ENCODE measurements at places on chromosomes 4 and X.

GRCh38 chrX:15723887-15724517 is 14.1 kb upstream of the CA5B start:
- DNase-seq: no peak

- no peak for DNase-seq
Observed at GRCh38 chr4:184748251-184748652, 14.4 kb upstream of the CENPU start.

DNA sequence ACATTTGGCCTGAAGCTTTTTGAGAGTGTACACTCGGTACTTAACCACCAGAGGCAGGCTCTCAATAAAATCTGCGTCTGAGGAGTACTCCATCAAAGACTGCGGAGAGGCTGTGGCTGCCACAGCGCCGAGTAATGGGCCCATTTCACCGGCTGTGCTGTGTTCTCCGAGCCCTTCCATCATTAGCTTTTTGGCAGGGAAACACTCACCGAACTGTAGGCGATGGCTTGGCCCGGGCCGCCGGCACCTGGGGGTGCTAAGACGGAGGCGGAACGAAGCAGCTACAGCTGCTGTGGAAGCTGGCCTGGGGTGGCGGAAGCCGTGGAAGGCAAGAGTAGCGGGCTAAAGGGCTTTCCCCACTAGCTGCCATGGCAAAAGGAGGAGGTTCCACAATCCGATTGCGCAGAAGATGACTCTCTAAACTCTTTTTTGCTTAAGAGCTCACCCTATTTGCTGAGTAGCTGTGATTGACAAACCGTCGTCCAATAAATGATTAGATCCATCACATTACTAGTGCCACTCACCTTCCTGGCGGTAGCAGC is 48.5 kb upstream of the PABPC1L2A start:
- no peak for DNase-seq

- DNase-seq: no peak
Observed at GRCh38 chrX:6384371-6384770, 150.5 kb downstream of the VCX3A start.

DNA sequence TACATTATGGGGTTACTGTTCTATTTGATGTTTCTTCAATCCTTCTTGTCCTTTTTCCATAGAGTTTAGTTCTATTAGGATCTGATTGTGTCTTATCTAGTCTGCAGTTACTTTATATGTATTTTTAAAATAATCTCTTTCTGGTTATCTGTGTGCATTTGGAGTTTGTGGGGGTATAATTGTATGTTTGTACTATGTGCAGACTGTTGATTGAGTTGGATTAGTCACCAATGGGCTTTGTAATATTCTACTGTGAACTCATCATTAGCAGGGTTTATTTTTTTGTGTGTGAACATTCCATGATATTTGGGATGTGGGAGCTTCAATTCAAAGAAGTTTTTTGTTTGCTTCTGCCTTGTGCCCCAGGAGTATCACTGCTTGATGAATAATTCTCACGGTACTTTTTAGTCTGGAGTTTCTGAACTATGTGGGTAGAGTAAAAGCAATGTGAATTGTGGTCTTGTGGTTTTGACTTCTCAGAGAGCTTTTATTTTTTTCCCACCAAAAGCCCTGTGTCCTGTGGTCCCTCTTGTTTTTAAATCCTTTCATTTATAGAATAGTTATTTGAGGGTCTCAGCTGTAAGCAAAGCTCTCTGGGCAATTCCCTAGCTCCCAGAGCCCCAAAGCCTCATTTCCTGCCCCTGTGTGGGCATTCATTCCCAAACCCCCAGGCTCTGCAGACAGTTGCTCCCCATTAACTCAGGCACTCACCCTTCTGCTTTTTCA is 127.8 kb downstream of the PHKA2 start:
- no peak for DNase-seq

GRCh38 chr4:29405116-29405515 is 1315.1 kb upstream of the PCDH7 start:
- no peak for DNase-seq

DNA sequence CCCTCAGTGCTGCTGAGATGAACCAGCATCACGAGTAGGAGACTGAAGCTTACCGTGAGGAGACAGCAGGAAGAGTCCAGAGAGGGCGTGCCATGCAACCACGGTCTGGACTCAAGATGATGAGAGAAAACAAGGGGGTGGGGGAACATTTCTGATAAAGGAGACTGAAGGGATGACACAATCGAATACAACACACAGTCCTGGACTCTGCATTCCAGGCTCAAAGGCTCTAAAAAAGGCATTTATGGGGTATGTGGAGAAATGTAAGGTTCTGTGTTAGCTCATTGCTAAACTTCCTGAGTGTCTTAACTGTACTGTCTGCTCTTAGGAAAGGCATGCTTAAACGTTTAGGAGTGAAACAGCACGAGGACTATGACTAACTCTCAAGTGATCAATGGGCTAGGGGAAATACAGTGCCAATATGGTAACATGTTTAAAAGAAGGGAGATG is 20.6 kb upstream of the IRAK1 start:
- DNase-seq: no peak

Measured in NCI-H2029 (cell line).